ENCODE measurements at places on chromosomes 2 and 18.
A peak's percentile ranks its signal among the peaks of the same experiment; 100 is the strongest.

DNA sequence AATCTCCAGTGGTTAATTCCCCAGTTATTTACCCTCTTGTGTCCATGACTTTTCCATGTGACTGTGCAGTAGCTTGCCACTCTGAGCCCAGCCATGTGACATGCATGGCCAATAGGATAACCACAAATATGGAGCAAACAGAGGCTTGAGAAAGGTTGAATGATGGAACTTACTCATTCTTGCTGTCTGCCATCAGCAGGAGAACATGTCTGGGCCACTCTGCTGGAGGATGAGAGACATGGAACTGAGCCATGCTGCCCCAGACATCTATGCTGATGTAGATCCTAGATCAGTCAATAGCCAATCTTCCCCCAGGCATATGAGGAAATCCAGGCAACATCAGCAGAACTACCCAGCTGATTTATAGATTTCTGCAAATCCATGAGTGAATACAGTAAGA is 992.3 kb upstream of the FANCL start:
- no peak for DNase-seq

DNA sequence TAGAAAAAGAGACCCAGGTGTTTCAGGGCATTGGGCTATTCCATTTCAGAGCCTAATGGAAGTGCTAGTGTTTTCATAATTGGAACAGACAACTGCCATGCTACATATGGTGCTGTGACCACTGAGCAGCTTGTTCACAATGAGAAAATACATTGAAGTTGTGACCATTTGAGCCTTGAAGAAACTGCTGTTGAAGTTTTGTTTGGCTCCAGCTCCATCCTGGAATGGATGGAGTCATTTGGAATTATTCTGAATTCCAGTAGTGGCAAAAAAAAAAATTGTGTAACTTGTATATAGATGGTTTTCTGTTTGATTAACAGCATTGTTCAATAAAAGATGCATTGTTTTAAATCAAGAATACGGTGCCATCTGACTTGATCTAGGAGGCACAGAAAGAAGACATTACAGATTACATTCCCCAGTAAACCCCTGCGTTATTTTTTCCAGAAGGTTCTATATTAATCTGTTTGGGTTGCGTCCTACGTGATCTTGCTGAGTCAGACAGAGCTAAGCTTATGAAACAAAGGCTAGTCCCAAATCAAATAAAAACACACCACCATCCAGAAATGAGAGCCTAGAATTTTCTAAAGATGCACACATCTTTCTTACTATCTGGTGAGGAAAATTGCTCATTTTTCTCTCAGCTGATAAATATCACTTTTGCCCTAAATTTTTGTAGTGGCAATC is 19.2 kb downstream of the FMNL2 start:
- DNase-seq: no peak

DNA sequence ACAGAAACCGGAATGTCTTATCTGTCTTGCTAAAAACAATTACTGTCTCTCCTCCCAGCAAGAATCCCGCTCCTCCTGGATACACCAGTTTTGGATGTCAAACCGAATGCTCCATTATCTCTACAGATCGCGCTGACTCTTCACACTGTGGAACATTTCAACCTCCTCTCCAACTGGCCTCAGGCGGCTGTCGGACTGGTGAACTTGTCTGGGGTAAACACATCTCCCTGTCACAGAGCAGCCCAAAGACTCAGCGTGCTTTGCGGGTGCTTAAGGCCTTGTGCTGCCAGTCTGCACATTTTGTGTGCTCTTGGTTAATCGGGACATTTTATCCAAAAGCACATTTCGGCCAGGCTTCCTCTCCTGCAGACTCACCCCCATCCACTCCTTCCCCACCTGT is 173.1 kb downstream of the ICOS start:
- DNase-seq: no peak

GRCh38 chr2:74762789-74763188 is 71.1 kb upstream of the HK2 start:
- no peak for DNase-seq

- no peak for DNase-seq
Observed at GRCh38 chr2:109615637-109616144, 1.5 kb downstream of the SOWAHC start.

DNA sequence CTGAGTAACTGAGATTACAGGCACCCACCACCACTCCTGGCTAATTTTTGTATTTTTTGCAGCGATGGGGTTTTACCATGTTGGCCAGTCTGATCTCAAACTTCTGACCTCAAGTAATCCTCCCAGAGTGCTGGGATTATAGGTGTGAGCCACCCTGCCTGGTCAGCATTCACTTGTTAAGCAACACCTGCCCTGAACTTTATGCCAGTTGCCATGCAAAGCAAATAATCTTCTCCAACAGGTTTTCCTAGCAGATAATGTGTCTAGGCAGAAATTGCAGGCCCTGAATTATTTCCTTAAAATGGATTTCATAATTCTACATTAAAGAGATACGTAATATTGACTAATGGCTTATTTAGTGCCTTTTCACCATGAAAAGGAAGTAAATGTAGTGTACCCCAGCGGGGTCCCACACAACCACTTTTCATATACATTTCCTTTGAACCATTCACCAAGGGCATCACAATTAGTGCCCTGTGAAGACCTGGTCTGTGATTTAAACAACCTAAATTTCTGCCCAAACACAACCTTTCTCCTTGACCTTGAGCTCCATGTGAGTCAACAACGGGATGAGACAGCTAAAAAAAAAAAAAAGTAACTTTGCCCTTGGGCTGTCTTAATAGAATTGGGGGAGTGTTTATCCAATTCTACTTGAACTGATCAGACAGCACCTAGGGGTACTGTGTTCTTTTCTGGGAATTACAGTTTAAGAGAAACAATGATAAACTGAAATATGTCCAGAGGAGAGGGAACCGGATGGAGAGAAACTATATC is 41.6 kb downstream of the EEF1B2 start:
- no peak for DNase-seq

DNA sequence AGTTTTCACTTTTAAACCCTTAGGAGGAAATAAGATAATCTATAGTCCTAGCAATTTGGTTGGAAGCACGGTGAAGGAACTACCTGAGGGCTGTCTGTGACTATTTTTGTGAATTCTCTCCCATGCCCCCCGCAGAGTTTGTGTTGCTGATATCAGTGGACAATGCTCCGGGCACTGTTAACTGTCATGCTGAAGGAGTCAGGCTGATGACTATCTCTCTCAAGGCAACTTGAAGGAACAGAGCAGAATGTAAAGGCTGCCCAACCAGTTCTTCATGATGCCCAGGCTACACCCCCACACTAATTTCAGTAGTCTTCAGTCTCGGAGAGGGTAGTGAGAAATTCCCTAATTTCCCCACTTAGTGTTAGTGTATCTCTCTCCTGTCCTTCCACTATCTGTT is 21.6 kb upstream of the RAB6C start:
- DNase-seq: no peak

DNA sequence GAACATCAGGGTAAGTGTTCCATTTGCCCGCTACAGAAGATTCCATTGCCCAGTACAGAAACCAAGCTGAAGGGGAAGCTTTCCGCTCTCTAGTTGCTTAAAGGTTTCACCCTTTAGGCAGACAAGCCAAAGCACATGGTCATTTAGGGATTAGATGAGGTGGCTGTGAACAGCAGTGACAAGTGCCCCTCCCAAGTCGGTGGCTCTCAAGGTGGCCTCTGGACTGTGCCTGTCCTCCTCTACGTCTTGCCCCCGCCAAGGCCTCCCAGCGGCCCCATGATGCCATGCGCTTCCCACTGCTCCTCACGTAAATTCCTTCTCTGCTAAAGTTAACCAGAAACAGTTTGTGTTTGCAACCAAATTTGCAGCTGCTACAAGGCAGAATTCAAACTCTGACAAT is 24.2 kb upstream of the PTPN4 start:
- no peak for DNase-seq

- DNase-seq: no peak
Observed at GRCh38 chr2:39734445-39734844, 44.6 kb downstream of the THUMPD2 start.

DNA sequence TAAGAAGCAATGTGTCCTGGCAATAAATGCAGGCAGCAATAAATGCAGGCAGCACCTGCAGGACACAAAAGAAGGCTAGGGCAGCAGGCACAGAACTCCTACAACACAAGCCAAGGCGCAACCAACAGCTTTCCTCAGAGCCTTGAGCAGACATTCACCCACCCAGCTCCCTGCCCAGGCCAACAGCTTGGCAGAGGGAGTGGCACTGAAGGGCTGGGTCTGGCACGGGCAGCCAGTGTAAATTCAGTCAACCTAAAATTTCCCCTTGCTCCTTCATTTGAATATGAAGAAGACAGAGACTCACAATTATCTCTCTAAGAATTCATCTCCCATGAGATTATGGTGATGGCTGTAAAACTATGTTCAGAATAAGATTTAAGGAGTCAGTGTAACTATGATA is 35.4 kb downstream of the AAK1 start:
- no peak for DNase-seq

DNA sequence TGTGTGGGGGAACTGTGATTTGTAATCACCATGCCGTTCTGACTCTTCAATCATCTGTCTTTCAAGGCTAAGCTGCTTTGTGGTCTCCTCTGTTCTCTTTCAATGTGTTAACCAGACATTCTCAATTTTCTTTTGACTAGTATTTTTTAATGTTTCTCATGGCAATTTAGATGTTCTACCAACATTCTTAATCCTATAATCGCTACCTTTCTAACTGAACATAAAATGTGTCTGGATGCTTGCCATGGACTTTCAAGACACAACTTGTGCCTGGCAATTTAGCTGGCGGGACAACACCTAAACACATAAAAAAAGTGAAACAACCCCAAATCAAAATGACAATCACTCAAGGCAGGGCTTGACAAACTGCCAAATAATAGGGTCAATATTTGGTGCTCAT is 135.0 kb upstream of the ACKR3 start:
- DNase-seq: no peak

GRCh38 chr2:175036582-175037018 is 31.4 kb upstream of the CHN1 start:
- no peak for DNase-seq

DNA sequence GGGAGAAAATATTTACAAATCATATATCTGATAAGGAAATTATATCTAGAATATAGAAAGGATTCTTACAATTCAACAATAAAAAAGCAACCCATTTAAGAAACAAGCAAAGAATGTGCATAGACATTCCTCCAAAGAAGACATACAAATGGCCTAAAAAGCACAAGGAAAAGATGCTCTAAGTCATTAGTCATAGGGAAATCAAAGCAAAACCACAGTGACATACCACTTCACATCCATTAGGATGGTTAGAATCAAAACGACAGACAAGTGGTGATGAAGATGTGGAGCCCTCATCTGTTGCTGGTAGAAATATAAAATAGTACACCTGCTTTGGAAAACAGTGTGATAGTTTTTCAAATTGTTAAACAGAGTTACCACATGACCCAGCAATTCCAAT is 48.2 kb downstream of the MAPRE2 start:
- no peak for DNase-seq

DNA sequence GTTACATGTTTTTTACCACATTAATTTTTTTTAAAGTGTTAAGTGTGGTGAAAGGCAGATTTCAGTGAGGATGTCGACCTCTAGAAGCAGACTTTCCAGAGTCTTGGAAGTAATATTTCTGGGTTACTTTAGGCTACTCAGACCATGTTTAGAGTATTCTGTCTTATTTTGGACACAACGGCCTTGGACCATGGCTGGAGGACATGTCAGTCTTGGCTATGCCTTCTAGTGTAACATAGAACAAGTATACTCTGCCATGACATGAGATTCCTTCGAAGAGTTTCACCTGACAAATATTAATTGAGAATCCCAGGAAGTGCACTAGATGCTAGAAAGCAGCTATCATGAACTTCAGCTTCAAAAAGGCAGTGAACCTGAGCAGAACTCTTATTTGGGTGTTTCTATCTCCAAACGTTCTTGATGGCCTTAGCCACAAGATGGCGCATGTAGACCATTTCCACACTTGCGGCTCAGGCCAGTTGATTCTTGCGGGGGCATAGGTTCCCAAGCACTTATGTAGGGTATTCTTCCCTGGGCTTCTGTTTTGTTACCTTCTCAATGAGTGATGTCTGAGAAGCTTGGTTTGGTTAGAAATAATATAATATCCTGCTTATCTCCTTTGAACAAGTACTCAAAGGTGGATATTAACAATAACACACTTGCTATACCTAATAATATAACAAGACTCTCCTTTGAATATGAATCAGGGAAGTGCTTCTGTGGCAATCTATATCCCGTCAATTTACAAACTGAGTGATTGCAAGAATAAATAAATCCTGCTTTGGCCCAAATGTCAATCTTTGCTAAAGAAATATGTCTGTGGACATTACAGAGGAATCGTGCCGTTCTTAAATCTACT is 62.0 kb downstream of the CACNB4 start:
- peak; percentile 30 for DNase-seq

DNA sequence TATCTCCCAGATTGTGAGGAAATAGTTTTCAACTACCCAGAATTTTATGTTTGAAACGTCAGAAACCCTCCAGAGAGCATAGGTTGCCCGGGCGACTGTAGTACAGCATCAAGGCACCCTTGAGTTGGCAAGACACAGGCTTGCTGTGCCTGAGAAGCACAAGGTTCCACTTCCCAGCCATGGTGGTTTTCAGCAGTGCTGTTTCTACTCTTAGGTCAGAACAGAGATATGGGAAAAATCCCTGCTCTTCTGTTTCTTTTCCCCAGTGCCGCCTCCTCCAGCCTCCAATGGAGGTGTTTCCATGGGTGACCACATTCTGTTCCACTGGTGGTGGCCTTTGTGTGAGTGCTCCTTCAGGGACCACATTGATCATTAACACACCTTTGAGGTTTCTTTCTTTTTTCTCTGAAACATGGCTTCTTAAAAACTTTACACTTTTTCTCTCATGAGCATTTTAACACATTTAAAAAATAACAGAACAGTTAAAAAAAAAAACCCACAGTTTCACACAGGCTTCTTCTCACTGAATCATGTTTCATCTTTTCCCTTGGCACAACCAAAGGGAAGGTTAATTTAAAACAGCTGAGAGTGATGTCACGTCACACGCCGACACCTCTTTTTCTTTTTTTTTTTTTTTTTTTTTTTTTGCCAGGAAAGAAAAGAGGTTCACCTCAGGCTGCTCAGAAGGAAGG is 229.3 kb upstream of the HDAC4 start:
- no peak for DNase-seq

GRCh38 chr2:240449764-240450531 is 14.5 kb downstream of the GPC1 start:
- no peak for DNase-seq

- no peak for DNase-seq
Observed at GRCh38 chr2:8389431-8390108, 292.3 kb upstream of the ID2 start.

- DNase-seq: no peak
Observed at GRCh38 chr2:19873014-19873413, 28.8 kb downstream of the TTC32 start.

DNA sequence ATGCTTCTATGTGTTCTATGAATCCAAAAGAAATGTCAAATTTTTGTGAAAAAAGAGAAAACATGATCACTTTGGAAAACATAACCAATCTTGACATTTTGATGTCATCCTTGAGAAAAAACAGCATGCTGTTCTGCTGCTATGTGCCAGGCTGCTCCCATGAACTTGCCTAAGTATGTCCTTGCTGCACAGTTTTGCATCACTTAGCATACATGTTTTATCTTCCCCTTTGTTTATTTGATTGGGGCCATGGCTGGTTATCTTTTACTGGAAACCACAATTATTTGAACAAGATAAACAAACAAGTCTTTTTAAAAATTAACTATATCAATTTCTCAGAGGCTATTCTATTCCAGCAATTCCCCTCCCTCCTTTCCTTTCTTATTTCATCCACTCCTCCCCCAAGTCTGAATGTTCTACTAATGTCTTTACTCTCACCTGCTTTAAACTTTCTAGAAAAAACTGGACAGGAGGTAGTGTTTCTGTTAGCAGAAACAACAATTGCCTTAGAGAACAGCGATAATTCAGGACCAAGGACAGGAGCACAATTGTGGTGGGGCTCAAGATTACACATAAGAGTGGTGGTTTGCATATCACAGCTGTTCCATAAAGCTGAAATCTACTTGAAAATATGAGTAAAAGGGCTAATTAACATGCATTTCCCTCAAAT is 6.7 kb downstream of the AOX1 start:
- no peak for DNase-seq

Measured in stimulated activated CD4-positive, alpha-beta T cell treated with anti-CD3 and anti-CD28 coated beads, Interleukin-1b, Interleukin-23, amount 100 ng/mL, for 1 hour (primary cell).